ENCODE measurements at places on chromosomes 7 and 10.
A peak's percentile ranks its signal among the peaks of the same experiment; 100 is the strongest.

DNA sequence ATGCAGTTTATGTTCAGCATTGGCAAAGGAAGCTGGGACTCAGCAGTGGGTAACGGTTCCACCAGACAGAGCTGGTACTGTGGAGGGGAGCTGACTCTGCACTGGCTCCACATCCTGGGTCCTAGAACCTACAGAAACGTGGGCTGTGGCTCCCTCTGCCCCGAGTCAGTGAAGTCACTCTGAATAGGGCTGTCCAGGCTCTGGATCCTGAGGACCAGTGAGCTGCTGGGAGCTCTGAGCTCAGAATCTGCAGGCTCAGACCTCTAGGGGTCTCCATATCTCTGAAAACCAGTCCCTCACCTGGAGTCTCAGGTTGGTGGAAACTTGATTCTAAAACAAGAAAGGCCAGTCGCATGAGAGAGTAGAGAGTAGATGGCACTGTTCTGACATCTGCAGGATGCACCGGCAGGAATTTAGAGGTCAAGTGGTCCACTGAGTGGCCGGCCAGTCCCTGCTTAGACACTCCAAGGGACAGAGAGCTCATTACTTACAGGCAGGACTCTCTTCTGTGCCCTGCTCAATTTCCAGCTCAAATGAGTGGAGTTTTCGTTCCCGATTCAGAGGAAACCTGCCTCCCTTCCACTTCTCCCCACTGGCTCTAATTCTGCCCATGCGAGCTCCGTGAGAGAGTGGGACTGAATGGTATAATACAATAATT, 18.6 kb downstream of the NPFFR1 start:
- no peak for DNase-seq

DNA sequence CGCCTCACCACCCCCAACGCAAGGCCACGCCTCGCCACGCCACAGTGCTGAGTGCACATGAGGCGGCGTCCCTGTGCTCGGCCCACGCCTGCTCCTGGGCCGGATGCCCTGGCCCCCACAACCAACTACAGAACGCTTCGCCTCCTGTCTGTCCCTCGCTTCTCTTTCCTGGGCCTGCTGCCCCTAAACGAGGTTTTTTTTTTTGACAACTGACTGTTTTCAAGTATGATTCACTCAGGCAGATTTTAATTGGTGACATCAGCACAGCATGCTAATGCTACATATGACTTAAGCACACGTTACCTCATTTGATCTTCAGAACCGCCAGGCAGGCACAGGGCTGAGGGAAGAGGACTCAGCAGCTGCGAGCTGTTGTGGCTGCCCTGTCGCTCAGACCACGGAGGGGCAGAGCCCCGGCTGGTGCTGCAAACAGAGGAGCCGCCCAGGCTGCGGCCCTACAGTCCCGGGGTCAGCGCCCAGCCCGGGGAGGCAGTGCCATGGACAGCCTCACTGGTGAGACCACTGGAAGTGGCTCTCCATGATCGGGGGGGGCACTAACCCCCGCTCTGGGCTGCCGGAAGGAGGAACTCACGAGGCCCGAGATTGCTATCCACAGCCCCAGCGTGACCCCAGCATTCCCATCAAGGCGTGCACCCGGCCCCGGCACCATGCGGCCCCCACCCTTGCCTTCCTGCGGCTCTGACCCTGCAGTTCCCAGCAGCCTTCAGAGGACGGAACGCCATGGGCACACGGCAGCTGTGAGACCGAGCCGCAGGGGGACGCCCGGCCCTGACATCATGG, 212.8 kb downstream of the MAD1L1 start:
- DNase-seq = peak; percentile 86

GRCh38 chr10:103564776-103565520, 71.4 kb downstream of the NEURL1 start:
- DNase-seq = no peak

DNA sequence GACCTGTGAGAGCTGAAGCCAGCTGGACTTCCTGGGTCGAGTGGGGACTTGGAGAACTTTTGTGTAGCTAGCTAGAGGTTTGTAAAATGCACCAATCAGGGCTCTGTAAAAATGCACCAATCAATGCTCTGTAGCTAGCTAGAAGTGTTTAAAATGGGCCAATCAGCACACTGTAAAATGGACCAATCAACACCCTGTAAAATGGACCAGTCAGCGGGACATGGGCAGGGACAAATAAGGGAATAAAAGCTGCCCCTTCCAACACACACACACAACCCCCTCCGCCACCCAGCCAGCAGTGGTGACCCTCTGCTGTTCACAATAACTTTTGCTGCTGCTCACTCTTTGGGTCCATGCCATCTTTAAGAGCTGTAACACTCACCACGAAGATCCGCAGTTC, 7.1 kb downstream of the ZNF511 start:
- no peak for DNase-seq

DNA sequence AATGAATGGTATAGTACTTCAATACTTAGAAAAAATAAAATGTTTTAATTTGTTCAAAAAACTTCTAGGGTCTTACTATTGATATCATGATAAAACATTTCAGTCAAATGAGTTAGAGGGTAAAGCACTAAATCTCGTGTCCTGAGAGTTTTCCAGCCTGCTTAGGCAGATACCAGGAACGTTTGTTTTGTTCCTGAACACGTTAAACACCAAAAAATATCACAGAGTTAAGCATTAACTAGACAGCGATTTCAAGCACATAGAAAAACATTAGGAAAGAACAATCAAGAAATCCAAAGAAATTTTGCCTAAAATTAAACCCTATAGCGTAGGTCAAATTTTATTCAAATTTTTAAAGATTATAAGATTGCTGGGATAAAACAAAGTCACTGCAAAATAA, 204.6 kb upstream of the AGR3 start:
- DNase-seq = no peak

GRCh38 chr10:67695555-67695954, 440 bp downstream of the CTNNA3 start:
- no peak for DNase-seq

GRCh38 chr7:94056796-94057207, 52.6 kb upstream of the BET1 start:
- no peak for DNase-seq

- DNase-seq = no peak
These were observed 72.6 kb downstream of the SHH start for GRCh38 chr7:155739538-155740143.

DNA sequence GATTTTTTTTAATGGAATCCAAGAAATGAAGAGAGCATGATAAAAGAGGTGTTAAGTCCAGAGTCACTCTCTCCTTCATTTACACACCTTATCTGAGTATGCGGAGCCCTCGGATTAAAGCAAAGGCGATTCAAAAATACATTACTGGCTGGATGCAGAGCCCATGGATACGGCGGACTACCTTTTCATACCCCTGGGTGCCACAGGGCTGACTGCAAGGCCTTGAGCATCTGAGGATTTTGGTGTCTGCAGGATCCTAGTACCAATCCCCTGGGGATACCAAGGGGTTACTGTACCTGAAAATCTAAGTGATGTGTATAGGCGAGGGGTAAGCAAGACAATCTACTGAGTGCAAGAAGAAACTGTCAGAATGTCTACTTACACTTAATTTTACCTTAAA, 20.5 kb downstream of the PIP4K2A start:
- no peak for DNase-seq

DNA sequence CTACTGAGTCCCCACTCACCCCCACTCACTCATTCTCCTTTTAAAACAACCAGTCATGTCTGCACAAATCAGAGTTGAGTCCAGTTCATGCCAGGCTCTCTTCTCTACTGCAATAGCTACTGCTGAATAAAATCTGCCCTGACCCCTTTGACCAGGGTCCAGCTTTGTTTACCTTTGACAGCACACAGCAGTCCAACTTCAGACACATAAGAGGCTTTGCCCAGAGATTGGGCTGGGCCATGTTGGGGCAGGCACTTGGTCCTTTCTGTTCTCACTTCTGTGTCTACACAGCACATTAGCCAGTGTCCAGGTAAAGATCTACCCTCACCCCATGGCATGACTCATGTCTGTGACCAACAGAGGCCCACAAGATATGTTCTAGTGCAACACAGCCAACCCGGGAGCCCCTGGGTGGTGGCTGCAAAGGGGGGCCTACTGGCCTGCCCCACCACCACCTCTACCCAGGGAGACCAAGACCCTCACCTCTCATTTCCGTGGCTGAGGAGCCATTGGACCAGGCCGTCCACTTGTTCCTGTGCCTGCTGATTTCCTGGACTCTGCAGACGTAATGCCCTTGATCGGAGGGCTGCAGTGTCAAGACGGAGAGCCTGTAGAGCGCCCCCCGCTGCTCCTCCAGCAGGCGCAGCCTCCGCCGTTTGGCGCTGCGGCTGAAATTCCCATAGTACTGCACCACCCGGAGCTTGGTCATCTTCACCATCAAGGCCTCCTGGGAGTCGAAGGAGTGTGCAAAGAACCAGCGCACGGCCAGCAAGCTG, 8.0 kb downstream of the VSTM4 start:
- DNase-seq = no peak

DNA sequence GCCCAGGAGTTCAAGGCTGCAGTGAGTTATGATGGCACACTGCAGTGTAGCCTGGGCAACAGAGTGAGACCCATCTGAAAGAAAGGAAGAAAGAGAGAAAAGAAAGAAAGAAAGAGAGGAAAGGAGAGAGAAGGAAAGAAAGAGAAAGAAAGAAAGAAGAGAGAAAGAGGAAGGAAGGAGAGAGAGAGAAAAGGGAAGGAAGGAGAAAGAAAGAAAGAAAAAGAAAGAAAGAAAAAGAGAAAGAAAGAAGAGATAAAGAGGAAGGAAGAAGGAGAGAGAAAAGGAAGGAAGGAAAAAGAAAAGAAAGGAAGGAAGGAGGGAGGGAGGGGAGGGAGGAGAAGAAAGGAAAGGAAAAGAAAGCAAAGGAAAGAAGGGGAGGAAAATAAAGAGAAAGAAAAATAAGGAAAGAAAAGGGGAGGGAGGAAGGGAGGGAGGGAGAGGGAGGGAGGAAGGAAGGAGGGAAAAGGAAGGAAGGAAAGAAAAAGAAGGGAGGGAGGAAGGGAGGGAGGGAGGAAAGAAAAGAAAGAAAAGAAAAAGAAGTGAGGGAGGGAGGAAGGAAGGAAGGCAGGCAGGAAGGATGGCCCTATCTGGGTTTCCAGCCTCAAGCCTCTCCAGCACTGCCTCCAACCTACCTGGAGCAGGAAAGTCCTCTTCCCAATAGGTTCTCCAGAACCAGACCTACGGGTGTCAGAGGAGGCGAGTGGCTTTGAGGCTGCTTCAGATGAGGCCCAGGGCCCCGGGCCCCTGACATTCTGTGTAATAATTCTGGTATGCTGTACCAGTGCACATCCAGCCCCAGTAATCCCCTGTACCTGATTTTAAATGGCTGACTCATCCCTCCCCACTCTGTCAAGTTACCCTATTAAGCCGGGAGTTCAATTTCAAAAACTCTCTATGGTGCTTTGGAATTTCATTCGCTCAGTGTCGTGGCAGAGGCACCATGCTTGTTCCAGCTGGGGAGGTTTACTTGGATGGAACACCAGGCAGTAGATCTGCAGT, 6.8 kb upstream of the PARD3 start:
- DNase-seq = no peak

GRCh38 chr10:123570051-123570897, 95.9 kb upstream of the GPR26 start:
- no peak for DNase-seq

- DNase-seq = no peak
These were observed 166.4 kb upstream of the ADO start for GRCh38 chr10:62638062-62638477.

GRCh38 chr7:69654381-69654780, 56.1 kb downstream of the AUTS2 start:
- DNase-seq = no peak

DNA sequence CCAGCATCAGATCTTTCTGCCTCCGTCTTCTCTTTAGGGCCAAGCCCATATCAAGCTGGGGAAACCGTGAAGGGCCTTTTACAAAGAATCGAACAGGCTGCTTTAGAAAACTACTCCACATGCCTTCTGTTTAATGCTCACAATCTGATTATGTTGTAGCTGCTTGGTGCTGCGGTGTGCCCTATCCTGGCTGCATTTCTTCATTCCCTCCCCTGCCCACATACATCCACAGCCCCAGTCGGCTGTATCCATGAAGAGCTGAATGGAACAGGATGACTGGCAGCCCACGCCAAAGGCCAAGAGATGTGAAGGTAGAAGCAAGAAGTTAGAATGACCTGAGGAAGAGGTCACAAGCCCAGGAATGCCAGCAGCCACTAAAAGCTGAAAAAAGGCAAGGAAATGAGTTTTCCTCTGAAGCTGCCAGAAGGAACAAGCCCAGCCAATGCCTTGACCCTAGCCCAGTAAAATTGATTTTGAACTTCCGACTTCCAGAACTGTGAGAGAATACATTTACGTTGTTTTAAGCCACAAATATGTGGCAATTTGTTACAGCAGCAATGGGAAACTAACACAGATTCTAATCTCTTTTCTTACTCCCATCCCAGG, 22.2 kb downstream of the TAS2R41 start:
- no peak for DNase-seq

- no peak for DNase-seq
These were observed 550.3 kb downstream of the GRM8 start for GRCh38 chr7:126702242-126703016.

GRCh38 chr7:27347276-27347640, 104.7 kb downstream of the EVX1 start:
- DNase-seq = no peak

DNA sequence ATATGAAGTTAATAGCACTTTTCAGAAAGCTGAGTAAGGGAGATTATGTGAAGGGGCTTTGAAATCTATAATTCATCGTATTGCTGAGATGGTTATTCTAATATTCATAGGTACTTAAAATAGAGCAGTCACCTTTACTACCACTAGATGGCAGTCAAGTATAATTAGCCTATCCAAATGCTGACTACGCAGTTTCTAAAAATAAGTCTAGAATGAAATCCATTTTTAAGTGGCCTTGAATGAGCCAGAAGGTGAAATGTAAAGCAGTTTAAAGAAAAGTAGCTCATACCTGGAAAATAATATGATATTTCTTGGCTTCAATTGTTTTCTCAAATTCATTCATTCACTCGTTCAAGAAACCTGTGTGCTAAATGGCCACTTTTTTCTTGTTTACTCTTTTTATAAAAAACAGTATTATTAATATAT, 1277.1 kb downstream of the GATA3 start:
- DNase-seq = no peak

GRCh38 chr7:37986908-37987330, 66.5 kb downstream of the EPDR1 start:
- DNase-seq = no peak

- DNase-seq = no peak
These were observed 61.5 kb upstream of the ELMO1 start for GRCh38 chr7:37510043-37510634.

GRCh38 chr10:132037676-132037975, 28.1 kb upstream of the JAKMIP3 start:
- no peak for DNase-seq

DNA sequence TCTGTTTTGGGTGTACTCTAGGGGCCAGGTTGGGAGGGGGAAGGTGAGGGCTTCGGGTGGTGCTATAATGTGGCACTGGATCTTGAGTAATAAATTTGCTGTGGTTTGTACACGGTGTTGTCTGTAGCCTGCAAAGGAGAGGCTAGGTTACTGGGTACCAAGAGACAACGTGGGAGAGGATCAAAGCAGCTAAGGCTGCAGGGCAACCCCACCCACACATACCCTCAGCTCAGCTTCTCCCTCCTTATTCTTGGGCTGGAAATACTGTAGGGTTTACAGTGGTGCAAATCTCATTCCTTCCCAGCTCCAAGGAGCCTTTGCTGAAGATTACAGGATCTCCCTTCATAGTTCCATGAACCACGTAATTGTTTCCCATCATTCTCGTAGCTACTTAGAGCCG, 1.9 kb upstream of the FSCN3 start:
- DNase-seq = no peak

GRCh38 chr7:44538093-44538797, 2.9 kb downstream of the NPC1L1 start:
- DNase-seq = no peak

- no peak for DNase-seq
These were observed 237.0 kb upstream of the SEMA3C start for GRCh38 chr7:81155654-81156373.

All from left ventricle myocardium superior (tissue), 1 donor.